ENCODE measurements at places on chromosomes 5 and 9.

DNA sequence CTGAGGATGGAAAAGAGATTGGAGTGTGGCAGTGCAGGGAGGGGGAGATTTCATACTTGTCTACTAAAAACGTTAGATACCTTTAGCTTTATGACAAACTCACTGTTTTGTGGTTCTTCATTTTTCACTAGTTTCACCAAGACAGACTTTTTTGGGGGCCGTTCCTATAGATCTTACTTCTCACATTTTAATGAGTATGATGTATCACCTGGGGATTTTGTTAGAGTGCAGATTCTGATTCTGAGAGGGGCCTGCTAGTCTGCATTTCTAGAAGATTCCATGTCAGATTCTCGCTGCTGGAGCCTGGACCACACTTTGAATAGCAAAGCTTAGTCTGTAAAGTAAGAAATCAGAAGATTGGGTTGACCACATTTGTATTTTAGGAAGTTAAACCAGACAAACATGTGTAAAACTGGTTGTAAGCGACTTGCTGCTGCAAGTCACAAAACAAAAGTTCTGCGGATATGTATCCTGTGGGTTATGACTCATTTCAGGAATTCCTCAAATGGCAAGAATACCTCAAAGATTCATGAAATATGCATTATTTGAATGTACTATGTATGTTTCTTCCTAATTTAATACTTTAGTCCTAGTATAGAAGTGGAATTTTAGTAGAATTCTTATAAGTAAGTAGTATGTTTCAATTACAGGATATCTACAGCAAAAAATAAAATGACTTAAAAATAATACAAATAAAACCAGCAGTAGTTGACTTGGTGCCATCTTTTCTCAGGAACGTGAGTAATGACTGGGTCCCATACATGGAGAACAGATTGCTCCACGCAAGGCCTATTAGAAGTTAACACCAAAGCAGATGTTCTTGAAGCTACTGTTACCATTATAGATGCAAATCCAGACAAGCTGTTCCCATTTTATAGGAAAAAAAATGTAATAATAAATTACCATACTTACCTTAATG lies 27.8 kb downstream of the NFIL3 start:
- no peak for DNase-seq

- DNase-seq = no peak
Observed at GRCh38 chr9:137030538-137031527, 1.1 kb downstream of the FUT7 start.

GRCh38 chr9:109133533-109133932 lies 13.8 kb upstream of the TMEM245 start:
- DNase-seq = no peak

GRCh38 chr9:36258996-36259533 lies 817 bp upstream of the GNE start:
- no peak for DNase-seq

GRCh38 chr5:162565-163337 lies 28.5 kb upstream of the LRRC14B start:
- DNase-seq = no peak

DNA sequence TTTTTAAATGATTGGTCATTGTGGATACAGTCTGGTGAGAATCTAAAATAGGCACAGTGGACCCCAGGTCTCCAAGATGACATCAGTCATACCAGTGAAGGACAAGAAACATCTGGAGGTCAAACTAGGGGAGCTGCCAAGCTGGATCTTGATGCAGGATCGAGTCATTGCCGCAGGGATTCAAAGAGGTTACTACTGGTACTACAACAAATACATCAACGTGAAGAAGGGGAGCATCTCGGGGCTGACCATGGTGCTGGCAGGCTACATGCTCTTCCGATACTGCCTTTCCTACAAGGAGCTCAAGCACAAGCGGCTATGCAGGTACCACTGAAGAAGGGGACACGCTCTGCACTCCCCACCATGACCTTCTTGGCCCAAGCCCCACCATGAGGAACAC lies 20.9 kb downstream of the FOXB2 start:
- no peak for DNase-seq

DNA sequence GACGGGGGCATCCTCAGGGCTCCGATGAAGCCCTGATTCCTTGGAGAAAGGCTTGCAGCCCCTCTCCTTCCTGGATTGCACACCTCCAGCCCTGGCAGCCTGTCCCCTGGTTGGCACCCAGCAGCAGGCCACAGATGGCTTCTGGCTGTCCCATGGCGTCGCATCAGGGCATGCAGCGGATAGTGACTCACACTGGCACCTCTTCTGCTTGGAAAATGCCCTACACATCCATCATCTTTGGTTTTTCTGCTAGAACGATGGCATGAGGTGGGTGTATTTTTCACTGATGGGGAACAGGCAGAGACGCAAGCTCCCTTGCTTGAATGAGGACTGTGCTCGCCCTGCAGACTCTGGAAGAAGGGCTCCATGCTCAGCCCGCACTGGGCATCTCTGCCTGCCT lies 23.2 kb upstream of the IER5L start:
- no peak for DNase-seq
